ACHN (cell line): ENCODE measurements at places on chromosomes 4 and X.
A peak's percentile ranks its signal among the peaks of the same experiment; 100 is the strongest.

DNA sequence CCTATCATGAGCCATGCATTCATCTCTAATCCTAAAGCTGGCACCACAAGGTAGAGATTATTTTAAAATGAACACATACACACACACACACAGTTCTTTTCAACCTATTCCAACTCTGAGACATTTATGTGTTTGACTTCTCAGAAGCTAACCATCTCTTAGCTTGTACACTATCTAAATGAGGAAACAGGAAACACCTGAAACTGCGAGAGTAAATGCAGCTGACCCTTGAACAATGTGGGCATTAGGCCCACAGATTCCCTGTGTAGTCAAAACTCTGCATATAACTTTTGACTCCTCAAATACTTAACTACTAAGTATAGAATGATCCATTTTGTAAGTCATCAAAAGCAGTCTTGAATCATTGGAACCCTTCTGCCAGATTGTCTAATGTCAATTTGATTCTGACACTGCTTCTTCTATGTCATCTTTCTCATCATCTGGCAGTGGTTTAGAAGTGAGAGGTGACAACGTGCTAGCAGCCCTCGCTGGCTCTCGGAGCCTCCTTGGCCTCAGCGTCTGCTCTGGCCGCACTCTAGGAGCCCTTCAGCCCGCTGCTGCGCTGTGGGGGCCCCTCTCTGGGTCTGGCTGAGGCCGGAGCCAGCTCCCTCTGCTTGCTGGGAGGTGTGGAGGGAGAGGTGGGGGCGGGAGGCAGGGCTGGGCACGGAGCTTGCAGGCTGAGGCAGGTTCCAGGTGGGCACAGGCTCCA is 21.4 kb upstream of the IL15 start:
- DNase-seq: no peak

GRCh38 chrX:107686026-107686425 is 57.7 kb downstream of the PRPS1 start:
- no peak for DNase-seq

DNA sequence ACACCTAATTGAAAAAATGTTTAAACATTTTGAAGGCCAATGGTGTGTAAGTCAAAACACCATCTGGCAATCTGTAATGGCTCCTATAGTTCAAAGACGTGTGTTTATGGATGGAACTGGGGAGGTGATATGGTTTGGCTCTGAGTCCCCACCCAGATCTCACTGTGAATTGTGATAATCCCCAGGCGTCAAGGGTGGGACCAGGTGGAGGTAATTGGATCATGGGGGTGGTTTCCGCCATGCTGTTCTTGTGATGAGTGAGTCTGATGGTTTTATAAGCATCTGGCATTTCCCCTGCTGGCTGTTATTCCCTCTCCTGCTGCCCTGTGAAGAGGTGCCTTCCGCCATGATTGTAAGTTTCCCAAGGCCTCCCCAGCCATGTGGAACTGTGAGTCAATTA is 52.2 kb downstream of the ADRA2C start:
- no peak for DNase-seq

DNA sequence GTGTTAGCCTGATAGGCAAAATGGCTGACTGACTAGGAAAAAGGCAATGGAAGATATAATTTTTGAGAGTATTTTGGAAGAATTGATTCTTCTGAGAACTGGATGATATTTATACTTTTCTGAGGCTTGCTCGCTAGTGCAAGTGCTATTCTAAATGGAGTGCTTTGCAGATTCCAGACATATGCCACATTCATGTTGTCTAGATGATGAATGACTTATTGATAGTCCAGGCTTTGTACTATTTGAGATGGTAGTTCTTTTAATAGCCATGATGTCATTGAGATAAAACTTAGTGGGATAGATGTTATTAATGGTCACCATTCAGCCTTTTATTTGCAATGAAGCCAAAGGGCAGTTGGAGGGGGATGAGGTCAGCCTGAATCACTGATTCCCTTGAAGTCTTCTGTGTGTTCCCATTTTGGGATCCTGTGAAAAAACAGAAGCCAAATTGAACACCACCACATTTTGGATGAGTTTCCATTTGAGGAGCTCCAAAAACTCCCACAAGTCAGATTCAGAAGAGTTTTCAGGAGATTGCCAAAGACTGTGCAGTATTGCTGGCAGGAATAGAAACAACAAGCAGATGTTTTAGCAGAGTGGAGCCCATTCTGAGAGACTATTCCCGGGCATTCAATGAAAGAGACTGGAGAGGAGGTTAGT is 184.1 kb downstream of the IL1RAPL2 start:
- no peak for DNase-seq

- DNase-seq: no peak
Observed at GRCh38 chrX:20361081-20361889, 94.6 kb upstream of the RPS6KA3 start.

GRCh38 chr4:12884846-12885796 is 599.0 kb downstream of the RAB28 start:
- DNase-seq: no peak

DNA sequence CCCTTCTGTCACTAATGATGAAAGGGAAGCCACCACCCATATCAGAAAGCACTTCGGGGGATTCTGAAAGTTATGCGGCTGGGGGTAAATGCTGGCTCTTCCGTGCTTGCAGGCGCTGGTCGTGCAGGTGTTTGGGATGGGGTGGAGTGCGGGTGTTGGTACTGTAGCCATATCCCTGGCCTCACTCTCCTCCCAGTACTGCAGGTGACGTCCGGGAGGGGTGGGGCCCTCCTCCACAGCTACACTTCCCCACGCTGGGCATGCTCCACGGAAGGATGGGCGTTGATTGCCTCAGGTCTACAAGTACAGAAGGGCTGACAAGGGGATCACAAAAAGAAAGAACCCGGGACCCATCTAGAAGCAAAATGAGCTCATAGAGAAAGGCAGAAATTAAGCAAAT is 48.6 kb upstream of the CLDN24 start:
- DNase-seq: no peak

DNA sequence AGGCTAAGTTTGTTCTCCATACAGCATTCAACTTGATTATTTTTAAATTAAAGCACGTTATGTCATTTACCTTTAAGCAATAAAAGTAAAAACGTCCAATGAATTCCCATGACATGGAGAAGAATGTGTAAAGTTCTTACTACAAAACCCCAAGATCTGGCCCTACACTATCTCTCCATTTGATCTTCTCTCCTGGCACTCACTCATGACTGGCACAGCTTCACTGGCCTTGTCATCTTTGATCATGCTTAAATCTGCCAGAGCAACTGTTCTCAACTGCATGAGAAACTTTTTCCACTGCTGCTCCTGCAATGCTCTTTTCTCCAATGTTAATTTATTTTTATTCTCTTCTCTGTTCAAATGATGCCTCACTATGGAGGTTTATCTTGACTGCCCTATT is 1109.0 kb upstream of the IGFBP7 start:
- no peak for DNase-seq

- DNase-seq: no peak
Observed at GRCh38 chr4:171594293-171594692, 218.9 kb upstream of the GALNTL6 start.

- no peak for DNase-seq
Observed at GRCh38 chr4:115219862-115220261, 106.4 kb upstream of the NDST4 start.

GRCh38 chr4:11748164-11748872 is 319.6 kb upstream of the HS3ST1 start:
- DNase-seq: peak; percentile 52

- DNase-seq: no peak
Observed at GRCh38 chrX:5702890-5703289, 525.8 kb downstream of the NLGN4X start.

DNA sequence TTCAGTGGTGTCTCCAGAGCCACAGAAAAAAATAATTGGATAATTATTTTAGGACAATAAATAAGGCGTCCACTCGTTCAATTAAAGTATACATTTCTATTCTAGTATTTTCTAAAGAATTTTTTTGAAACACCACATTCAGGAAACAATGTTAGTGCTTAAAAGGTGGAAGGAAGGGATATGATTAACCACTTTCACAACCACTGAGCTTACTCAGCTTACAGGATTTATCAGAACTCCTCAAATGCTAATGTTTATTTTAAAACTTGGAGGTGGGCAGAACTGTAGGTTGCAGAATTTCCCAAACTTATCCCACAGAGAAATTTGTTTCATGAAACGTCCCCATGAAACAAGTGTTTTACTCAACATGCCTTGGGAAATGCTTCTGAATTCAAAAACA is 54.3 kb upstream of the MAGEB2 start:
- DNase-seq: no peak

DNA sequence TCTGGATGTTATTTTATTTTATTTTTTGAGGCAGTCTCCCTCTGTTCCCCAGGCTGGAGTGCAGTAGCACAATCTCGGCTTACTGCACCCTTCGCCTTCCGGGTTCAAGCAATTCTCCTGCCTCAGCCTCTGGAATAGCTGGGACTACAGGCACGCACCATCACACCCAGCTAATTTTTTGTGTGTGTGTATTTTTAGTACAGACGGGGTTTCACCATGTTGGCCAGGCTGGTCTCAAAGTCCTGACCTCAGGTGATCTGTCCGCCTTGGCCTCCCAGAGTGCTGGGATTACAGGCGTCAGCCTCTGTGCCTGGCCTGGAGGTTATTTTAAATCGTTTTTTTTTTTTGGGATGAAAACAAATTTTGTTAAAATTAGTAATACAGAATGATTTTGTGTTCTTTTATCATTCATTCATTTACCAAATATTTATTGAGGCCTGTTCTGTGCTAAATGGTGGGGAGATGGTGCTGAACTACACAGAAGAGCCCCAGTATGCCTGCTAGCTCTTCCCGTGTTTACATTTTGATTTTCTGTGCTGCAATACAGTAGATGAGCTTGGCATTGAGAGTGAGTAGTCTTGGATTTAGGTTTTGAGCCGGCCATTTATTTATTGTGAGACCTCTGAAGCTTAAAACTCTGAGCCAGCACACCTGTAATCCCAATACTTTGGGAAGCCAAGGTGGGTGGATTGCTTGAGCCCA is 22.7 kb downstream of the ADD1 start:
- DNase-seq: no peak

- DNase-seq: no peak
Observed at GRCh38 chr4:133995243-133995960, 206.2 kb downstream of the PABPC4L start.

GRCh38 chr4:46267866-46268265 is 122.1 kb downstream of the GABRA2 start:
- DNase-seq: no peak

DNA sequence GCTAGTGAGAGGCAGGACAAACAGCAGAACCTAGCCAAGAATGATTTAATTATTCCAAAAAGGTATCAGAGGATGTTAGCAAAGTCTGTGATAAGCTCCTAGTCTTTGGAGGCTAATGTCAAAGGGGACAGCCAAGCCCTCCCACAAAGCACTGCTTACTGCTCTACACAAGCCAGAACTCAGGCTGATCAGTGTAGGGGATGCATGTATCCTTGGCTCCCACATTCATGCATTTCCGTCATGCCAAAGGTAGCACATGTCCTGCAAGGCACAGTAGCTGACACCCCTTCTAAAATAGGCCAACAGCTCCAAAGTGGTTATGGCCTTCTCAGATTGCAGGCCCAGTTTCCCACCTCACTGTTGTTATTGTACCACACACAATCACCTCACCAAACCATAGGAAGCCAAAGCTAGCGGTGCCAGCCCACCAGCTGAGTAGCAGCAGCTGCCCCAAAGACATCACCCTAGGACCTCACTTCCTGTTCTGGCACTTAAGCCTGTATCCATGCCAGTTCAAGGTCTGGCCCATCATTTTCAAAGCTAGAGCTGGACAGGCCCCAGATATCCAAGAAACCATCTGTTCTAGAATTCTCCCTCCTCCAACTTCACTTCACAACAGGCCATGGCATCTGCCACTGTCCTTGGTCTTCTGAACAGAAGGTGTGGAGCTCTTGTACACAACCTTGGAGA is 40.9 kb downstream of the TSPAN5 start:
- no peak for DNase-seq

GRCh38 chr4:101200561-101200960 is 146.8 kb downstream of the PPP3CA start:
- peak; percentile 82 for DNase-seq

GRCh38 chr4:109589605-109590004 is 29.6 kb downstream of the MCUB start:
- DNase-seq: no peak

DNA sequence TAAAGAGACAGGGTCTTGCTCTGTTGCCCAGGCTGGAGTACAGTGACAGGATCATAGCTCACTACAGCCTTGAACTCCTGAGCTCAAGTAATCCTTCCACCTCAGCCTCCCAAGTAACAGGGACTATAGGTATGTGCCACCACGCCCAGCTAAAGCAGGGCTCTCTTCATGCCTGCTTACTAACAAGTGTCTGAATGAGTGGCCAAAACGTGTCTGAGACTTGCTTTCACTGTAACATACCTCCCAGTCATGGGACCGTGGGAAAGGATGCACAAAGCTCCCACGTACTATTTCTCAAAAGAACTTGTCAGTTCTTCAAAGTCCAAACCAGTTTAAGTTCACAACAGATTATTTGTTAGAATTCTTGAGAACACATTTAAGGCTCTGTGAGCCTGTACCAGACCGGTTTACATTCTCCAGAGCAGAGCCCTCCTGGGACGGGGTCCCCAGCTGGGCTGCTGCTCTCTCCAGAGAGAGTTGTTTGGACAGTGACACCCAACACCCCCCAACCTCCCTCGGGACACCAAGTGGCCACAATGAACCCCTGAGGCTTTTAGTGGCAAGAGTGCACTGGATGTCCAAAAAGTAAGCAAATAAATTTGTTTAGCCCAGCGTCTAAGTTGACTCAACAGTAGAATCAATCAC is 24.1 kb downstream of the SH3KBP1 start:
- no peak for DNase-seq
